ENCODE measurements at places on chromosomes 4 and X.

- no peak for DNase-seq
Observed at GRCh38 chrX:1754077-1754476, 139.2 kb downstream of the ASMT start.

DNA sequence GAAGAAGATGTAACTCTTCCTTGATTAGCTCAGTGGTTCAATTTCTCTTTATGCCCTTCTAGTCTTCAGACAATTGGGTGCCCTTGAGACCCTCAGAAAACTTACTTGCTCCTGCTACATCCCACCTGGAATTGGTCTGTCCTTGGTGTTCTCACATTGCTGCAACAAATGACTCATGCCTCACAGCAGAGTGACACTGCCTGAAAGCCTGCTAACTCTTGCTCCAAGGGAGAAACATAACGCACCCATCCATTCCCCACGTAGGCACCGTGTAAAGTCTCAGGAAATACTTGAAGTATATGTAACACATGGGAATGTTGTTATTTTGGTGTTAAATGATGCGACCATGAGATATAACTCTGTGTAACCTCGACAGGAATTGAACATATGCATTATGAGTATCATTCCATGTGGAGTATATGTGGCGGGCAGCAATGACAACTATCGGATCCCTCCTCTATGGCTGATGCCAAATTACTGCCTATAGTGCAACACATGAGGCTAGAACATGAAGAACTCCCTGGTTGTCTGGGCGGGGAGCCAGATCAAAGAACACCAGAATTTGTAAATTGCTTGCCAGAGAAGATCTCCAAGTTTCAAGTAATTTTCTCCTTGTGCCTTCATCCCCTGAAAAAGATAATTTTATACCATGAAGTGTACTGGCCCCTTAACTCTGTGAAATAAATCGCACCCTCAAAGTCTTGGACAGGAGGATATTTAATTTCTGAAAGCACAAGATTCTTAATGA is 231.3 kb upstream of the STK26 start:
- DNase-seq = no peak

DNA sequence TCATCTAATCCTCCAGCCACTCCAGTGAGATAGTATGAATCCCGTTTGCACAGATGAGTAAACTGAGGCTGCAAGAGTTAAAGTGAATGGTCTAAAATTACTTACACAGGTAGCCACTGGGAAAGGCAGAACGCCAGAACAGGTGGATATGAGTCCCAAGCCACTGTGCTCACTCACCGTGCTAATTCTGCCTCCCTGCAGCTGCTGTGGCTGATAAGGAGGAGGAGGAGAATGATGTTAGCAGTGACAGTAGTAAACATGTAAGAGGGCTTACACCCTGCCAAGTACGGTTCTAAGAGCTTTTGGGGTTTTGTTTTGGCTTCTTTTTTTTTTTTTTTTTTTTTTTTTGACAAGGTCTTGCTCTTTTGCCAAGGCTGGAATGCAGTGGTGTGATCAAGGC is 90.5 kb upstream of the PRPS2 start:
- DNase-seq = no peak

GRCh38 chrX:120365320-120365719 is 3.4 kb downstream of the ATP1B4 start:
- no peak for DNase-seq

- no peak for DNase-seq
Observed at GRCh38 chrX:41703574-41704029, 14.8 kb downstream of the GPR34 start.

GRCh38 chr4:26235500-26235899 is 85.3 kb upstream of the RBPJ start:
- no peak for DNase-seq
